ENCODE measurements at places on chromosomes 7 and 10.

GRCh38 chr10:70555371-70555770 is 47.2 kb downstream of the PRF1 start:
- DNase-seq: no peak

GRCh38 chr7:94043299-94043698 is 39.1 kb upstream of the BET1 start:
- no peak for DNase-seq

- no peak for DNase-seq
Observed at GRCh38 chr7:27763983-27764508, 24.1 kb downstream of the TAX1BP1 start.

DNA sequence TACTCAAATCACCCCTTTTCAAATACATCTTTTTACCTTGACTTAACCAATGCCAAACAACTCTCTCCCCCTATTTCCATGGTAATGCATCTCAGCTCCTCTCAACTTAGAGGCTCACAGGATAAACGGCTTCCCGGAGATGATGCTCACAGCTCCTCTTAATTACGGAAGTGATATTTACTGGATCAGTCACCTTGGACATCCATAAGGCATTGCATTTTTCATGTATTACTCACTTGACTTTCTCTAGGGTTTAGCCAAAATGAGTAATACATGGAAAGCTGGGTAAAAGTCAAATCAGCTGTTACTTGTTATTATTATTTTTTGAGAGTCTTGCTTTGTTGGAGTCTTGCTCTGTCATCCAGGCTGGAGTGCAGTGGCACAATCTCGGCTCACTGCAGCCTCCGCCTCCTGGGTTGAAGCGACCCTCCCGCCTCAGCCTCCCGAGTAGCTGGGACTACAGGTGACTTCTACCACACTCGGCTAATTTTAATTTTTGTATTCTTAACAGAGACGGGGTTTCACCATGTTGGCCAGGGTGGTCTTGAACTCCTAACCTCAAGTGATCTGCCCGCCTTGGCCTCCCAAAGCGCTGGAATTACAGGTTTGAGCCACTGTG is 73.3 kb upstream of the RHEB start:
- DNase-seq: peak; percentile 75

- DNase-seq: no peak
Observed at GRCh38 chr10:3935141-3935540, 150.1 kb upstream of the KLF6 start.

DNA sequence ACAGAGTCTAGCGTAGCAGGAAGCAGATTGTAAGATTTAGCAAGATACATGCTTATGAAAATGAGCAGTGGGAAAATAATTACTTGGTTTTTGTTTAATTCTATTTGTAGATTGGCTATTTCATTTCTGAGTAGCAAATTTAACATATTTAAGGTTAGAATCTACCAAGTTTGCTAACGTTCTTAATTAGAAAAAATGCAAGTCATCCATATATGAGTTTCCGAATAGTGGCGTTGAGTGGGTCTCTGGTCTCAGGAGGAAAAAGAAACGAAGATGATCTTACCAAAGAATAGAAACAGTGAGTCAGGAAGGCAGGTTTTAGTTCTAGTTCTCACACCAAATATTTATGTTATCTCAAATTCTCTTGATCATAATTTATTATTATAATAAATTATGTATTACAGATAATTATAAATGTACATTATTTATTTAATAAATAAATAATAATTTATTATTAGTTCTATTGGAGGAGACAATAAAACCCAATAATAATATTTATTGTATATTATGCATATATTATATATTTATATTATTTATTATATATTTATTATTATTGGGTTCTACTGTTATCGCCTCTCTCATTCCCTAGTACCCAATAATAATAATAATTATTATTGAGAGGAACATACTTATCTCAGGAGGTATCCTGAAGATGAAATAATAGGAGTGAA is 194.3 kb upstream of the PITRM1 start:
- DNase-seq: no peak

DNA sequence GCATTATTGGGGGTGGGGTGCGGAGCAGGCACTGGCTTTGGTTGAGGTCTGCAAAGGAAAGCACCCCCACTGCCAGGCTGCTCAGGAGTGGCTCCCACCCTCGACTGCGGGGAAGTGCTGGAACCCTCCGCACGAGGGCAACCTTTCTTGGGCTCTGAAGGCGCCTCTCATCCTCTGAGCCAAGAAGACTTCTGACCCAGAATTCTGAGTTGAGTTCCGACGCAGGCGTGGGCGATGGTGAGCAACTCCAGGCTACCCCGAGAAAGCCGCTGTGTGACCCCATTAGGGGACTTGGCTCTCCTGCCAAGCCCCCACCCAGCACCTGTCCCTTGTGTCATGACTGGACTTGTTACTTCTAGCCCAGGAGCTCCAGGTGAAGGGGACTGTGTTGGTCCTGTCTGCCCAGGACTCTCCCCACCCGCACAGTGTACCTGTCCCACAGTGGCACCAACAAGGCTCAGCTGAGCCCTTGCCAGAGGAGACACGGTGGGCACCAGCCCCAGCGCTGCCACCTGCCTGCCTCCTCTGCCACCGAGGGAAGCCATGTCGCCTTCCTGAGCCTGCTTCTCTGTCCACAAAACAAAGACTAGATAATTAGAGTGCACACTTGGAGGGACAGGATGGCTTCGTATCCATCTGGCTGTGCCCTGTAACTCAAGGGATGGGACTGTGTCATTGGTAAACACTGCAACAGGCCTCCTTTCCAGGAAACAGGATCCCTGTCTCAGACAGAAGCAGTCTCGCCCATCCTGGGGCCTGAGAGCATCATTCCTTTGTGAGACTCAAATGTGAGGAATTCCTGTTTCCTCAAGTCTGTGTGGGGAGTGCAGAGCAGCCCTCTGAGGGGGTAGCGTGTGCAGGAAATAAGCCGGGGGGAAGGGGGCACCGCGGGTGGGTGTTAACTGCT is 128.8 kb downstream of the LHPP start:
- DNase-seq: no peak

GRCh38 chr7:158476331-158476932 is 111.2 kb downstream of the PTPRN2 start:
- no peak for DNase-seq

GRCh38 chr7:451255-452225 is 68.1 kb downstream of the PDGFA start:
- DNase-seq: no peak

DNA sequence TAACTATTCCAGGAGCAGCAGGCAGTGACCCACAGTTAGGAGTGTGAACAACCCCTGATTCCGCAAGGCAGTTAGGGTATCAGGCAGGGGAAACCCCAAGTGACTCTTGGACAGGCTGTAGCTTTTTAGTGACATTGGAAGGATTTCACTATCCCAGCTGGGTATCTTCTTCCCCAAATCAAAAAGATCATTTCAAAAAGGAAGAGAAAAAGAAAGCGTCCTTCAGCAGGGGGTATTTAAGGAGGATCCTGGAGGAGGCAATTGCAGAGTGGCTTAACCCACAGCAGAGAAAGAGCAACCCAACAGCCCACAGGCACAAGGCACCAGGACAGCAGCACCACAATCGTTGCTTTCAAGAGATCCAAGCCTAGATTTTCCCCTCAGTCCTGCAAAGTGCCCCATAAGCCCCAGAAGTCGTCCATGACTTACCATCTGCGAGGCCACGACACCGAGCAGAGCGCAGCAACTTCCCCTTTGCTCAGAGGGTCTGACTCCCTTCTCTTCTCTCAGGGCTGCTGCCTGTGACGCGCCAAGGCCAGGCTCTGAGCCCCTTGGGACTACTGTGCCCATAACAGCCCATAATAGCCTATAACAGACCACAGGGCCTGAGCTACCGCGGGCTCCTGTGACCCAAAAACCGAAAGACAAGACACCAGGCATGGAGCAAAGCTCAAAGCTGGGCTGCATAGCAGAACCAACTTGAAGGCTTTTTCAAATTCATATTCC is 19.8 kb downstream of the PIK3AP1 start:
- no peak for DNase-seq

DNA sequence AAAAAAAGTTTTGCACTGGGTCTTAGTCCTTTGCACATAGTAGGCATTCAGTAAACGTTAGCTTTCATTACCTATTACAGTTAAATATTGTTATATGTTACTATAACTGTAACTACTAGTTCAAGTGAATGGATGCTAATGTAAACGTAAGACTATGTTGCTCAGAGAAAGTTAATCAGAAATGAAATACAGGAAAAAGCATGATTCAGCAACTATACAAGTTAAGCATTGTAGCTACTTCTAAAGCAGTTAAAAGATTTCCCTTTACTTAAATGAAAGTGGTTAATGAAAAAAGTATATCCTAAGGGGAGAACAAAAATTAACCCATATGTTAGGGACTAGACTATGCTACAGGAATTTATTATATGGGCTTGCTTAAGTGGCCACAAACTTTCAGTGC is 121.2 kb downstream of the SKAP2 start:
- no peak for DNase-seq

DNA sequence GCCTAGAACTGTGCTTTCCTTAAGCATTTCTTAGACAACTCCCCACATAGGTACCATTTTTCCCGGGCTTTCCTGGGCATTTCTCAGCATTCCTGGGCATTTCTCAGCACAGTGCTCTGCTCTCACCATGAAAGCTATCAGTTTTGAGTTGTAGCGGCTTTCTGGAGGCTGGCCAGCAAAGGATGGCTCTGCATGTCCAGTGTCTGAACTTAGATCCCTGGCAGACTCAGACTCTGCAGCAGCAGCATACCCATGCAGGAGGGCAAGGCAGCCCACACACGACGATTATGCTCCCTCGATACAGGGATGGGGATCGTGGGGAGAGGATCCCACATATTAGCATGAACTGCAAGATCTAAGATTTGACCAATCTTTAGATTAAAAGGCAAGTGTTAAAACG is 248.9 kb upstream of the MKI67 start:
- DNase-seq: no peak

DNA sequence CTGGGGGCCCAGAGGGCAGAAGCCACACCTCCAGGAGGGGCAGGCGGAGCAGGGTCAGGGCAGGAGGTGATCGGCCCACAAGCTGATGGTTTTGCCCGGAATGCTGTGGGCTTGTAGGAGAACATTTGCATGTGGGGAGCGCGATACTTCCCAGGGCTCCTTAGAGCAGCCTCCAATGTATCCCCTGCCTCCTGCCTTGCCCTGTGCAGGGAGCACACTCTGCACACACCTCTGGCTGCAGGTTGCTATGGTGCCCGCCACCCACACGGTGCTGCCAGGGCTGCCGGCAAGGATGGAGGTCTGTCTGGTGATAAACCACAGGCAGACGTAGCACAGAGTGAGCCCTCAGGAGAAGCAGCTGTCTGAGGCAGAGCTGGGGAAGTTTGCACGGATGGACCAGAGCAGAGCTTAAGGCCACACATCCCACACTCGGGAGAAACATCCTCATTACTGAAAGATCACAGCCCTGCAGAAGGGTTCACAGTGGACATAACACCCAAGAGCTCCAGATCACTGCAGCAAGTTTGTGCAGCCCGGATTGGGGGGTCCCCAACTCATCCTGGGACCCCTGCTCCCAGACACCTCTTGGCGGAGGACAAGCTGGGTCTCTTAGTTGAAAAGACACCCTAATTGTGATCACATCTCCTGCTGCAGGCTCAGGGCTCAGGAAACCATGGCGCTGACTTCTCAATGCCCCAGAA is 41.8 kb downstream of the VIPR2 start:
- no peak for DNase-seq

GRCh38 chr7:50661345-50662040 is 96.3 kb upstream of the DDC start:
- no peak for DNase-seq

GRCh38 chr7:5394264-5395105 is 29.1 kb downstream of the TNRC18 start:
- no peak for DNase-seq

- no peak for DNase-seq
Observed at GRCh38 chr7:51317582-51317910, 937 bp upstream of the COBL start.

GRCh38 chr10:27152687-27153086 is 1.5 kb downstream of the YME1L1 start:
- no peak for DNase-seq

- no peak for DNase-seq
Observed at GRCh38 chr10:10952800-10953199, 64.9 kb upstream of the CELF2 start.

DNA sequence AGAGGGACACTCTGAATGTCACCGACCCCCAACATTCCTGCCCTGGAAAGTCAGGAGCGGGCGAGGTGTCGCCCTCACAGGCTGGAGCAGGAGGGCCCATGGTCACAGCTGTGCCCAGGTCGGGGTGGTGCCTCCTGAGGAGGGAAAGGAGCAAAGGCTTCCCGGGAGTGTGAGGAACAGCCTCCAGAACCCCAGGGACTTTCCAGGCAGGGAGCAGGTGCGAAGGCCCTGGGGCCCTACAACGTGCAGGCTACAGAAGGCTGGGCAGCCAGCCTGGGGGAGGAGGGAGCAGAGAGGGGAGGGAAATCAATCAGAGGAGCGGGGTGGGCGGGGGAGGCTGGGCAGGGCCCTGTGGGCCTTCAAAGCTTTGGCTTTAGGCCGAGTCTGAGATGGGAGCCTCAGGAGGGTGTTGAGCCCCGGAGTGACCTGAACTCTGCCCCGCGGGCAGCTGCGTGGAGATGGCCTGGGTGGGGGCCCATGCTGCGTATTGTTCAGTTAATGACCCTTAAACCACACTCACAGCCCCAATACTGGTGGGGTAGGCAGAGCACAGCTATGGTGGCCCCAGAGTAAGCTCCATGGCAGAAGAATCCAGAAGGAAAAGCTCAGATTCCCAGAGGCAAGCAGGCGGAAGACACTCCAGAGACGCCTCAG is 44.2 kb upstream of the PPP2R2D start:
- no peak for DNase-seq

- no peak for DNase-seq
Observed at GRCh38 chr7:2381881-2382509, 21.4 kb upstream of the CHST12 start.

DNA sequence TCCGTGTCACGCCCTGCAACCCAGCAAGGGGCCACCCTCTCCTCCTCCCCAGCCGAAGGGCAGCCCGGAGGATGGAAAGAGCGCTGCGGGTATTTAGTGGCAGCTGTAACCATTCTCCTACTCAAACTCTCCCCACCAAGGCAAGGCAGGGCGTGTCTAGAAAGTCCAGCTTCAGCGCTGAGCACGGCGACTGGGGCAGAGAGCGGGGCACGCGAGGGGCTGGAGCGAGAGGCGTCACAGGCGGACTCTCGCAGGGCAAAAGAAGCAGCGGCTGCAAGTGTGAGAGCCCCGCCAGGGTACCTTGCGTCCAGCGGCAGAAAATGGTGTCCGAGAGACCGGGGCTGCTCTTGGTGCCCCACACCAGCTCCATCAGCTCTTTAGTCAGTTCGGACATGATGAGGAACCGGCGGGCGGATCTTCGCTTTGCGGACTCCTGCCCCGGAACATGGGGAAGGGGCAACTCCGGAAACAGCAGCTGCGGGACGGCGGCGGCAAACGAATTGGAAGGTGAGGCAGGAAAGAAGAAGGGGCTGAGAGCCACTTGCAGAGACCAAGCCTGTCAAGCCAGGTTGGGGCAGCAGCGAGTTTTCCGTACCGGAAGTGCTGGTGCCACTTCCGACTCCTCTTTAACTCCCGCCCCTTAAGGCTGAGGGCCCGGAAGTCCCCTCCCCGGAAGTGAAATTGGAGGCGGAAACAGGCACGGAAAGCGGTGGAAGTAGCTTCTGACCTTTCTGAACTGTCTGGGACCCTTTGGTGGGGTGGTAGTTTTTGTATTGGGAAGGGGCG is at the start of gene MINDY3:
MINDY3 (minus strand) TSS at position 602 of the 786 bp plus-strand sequence; CDS start at position 394, 208 bp downstream.
- DNase-seq: peak; percentile 38

All from HFF-Myc (cell line).